SK-N-SH (cell line): ENCODE measurements at places on chromosomes 1 and 21.

- no peak for DNase-seq
Measured at GRCh38 chr1:38735651-38736161, 123.9 kb downstream of the RRAGC start.

DNA sequence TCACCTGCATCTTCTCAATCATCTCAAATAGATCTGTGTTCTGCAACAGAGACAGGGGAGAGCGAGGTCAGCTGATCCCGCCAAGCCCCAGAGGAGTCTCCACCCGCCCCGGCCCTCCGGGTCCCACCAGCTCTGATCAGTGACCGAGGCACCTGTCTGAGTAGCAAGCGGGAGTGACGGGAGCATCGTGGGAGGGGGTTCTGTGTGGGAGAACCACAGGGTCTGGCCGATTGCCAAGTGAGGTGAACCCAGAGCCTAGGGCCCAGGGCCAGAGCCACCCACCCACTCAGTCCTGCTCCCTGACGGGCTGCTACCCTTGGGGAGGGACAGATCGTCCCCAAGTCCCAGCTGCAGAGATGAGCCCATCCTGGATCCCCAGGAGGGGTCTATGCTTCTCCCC, 49.1 kb downstream of the RAP1GAP start:
- DNase-seq, result no peak

DNA sequence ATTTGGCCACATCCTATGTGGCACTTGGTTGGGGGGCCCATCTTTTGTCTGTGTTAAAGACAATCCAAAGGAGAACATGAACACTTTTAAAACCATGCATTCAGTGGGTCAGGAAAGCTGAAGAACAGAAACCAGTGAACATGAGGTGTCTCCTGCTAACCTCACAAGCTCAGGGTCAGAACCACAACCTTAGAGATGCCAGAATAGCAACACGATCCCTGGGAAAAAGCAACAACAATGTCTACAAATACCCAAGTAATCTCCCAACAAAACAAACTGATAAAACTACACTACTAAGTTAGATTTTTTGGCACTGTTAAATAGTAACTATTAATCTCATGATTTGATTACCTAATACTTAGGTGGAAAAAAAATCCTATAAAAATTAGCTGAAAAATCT, 34.1 kb upstream of the GNG4 start:
- DNase-seq, result no peak

GRCh38 chr1:3612123-3612522, 815 bp upstream of the MEGF6 start:
- DNase-seq, result no peak

DNA sequence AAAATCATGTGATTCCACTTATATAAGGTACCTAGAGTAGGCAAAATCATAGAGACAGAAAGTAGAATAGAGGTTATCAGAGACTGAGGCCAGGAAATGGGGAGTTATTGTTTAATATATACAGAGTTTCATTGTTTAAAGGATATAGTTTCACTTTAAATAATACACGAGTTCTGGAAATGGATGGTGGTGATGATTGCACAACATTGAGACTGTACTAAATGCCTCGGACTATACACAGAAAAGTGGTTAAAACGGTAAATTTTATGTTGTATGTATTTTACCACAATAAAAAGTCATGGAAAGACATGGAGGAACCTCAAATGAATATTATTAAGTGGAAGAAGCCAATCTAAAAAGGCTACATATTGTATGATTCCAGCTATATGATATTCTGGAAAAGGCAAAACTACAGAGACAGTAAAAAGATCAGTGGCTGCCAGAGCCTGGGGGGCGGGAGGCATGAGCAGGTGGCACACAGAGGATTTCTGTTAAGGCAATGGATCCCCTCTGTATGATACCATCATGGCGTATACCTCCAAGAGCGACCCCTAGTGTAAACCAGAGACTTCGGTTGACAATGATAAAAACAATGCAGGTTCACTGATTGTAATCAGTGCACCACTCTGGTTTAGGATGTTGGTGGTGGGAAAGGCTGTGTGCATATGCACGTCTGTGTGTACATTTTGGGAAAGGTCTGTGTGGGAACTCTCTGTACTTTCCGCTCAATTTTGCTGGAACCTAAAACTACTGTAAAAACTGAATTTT, 7.5 kb downstream of the C1orf198 start:
- DNase-seq, result peak; percentile 29

GRCh38 chr1:21313203-21313885, 23.1 kb upstream of the ECE1 start:
- peak; percentile 92 for DNase-seq

DNA sequence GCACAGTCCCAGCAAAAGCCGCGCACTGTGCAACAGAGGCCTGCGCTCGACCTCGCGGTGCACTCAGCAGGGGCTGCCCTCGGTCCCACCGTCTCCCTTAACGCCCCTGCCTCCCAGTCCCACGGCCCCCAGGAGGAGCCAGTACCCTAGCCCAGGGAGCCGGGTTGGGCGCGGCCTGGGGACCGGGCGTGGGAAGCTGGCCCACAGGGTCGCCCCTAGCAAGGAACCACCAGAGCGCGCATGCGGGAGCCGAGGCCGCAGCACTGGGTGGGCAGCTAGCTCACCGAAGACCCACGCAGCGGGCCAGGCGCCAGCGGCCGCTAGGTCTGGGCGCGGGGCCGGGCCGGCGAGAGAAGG, 21.6 kb upstream of the ZNF678 start:
- peak; percentile 75 for DNase-seq

DNA sequence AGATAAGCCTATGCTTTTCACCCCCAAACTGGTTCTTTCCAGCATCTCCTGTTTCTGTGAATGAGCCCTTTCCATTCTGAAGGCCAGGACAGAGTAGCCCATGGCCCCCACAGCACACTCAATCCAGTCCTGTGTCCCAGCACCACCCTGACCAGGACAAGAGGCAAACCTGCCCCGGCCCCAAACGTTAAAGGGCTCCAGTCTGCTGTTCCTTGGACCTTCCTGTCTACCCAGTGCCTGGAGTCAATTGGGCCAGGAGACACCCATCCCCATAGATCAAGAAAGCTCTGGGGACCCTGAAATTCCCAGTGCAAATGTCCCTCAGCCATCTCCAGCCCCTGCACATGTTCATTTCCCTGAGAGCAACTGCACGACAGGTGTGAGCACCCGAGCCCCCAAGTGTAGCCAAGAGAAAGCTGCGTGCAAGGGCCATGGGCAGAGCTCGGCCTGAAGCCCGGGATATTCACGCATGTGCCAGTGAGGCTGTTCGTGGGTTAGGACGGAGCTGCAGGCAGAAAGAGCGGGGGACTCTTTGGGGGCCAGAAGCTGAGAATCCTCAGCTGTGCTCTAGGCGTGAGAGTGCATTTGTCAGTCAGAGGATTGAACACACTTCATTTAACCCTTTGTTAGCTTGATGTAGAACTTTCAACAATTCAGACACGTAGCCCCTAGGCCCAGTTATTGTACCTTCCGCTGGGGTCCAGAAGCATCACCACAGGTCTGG, 4.2 kb upstream of the RIPK4 start:
- DNase-seq, result no peak

DNA sequence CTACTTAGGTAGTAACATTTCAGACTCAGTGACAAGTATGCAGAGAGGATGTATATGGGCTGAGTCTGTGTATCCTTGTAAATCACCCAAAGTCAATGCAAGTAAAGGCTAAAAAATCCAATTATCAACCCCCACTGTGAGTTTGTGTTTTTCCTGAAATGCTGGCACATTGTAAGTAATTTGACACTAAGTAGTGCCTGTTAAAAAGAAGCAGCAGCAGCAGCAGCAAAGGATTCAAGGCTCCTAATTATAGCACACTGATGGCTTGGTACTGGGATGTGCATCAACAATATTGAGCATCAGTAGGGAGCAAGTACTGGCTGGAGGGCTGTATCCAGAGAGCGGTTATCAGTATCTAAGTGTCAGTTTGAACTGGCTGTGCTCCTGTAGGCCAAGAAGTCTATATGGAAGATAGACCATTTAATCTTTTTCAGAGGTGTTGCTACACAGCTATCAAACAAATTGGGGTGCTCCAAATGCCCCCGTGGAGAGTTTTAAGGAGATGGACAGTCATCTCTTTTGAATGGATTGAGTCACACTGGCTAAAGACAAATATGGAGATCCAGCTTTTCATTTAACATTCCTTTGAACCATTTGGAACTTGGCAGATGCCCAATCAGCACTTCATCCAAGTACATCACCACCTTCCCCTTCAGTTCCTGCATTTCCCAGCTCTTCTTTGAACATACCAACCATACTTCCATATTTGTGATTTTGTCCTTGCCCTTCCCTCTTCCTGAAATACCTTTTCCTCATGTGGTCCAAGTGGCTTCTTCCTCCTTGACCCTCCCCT, 241.2 kb upstream of the ST6GALNAC5 start:
- DNase-seq, result no peak

GRCh38 chr1:110780600-110781484, 92.1 kb upstream of the CD53 start:
- peak; percentile 69 for DNase-seq

GRCh38 chr1:177862916-177863315, 106.9 kb downstream of the SEC16B start:
- DNase-seq, result no peak

- no peak for DNase-seq
Measured at GRCh38 chr1:158199849-158200248, 19.2 kb downstream of the CD1D start.

GRCh38 chr1:172268237-172268636, 152.2 kb upstream of the C1orf105 start:
- DNase-seq, result no peak

DNA sequence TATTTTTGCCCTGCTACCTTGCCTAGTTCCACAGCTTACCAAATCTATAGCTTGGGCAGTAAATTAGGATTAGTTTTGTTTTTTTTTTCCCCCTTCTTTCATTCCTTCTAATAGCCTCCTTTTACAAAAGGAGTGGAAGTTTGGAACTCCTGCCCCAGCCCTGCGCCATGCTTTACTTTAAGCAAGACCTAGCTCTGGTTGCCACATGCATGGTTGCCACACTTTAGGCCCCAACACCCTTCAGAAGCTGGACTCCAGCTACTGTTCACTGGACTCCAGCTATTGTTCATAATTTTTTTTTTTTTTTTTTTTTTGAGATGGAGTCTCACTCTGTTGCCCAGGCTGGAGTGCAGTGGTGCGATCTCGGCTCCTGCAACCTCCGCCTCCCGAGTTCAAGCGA, 115.8 kb downstream of the NR5A2 start:
- DNase-seq, result no peak

- no peak for DNase-seq
Measured at GRCh38 chr1:61993331-61993961, 201.2 kb upstream of the L1TD1 start.

DNA sequence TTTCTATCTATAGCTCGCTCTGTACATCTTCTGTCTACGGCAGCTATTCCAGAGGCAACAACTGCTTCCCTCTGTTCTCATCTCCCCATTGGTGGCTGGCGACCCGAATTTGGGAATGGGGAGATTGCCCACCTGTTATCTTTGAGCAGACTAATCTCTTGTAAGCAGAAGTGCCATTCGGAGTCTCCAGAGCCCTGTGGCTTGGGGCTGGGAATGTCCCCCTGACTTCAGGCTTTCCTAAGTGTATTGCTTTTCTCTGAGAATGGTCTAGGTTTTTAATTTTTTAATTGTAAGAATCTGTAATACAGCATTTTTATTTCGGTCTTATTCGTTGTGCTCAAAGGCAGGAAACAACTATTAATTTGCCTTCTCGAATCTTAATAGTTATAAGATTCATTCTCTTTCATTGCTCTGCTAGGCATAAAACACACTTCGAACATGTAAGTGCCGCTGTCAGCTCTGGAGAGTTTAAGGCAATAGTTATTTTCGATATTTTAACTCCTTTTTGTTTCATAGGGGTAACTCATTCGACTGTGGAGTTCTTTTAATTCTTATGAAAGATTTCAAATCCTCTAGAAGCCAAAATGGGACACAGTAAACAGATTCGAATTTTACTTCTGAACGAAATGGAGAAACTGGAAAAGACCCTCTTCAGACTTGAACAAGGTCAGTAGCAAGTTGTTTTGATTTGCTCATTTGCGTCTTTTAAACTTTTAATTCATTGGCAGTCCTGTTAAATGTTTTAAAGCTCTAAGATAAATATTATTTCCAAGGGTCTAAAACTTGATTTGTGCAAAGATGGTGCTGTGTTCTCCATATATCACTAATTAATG, 514 bp downstream of the AGL start:
- no peak for DNase-seq

DNA sequence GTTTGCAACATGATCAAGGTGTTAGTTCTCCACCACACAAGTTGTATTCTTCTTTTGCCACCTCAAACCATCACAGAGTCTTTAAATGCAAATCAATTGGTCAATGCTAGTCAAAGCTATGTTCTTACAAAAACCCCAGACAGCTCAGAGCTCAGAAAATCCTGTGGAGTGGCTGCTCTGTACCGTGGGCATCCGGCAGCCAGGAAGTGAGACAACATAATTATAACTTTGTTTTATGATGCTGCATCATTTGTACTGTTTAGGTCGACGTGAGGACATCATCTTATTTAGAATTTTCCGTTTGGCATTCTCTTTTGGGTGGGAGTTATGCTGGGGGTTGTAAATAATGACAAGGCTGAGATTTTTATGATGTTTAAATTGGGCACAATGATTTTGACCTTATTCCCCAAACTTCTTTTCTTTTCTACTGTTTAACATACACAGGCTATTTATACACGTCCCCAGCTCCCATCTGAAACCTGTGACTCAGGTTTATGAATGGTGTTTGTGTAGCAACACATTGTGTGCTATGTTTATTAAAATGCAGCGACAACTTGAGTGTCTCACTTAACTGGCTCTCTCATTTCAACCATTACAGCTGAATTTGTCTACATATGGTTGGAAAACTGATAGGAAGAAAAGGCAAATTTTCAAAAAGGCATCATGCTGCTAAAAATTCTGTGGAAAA, 124.0 kb downstream of the CNIH3 start:
- DNase-seq, result no peak

DNA sequence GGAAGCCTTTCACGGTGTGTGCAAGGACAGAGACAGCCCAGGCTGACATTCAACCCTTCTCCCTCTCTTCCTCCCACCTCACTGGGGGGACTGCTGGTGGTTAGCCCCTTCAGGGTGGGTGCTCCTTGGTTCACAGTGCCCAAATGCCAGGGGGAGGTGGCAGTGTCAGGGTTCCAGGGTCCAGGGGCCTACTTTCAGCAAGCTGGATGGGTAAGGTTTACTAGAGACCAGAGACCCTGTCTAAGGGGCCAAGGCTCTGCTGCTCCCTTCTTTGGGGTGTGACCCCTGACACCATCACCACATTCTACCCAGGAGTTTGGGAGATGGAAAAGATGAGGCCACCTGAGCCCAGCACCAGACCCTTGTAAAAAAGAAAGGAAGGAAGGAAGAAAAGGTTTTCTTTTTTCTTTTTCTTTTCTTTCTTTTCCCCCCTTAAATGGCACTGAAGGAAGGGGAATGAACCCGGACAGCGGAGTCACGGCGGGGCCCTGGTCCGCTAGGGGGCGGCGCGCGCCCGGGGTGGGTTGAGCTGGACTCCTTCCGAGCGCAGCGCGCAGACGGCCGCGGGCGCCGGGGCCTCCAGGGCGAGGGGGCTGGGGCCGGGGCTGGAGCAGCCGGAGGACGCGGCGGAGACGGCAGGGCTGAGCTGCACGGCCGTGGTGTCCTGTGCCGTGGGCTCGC, 18.8 kb downstream of the KNCN start:
- DNase-seq, result peak; percentile 95

GRCh38 chr1:108050911-108051629, 86.1 kb upstream of the VAV3 start:
- DNase-seq, result no peak

GRCh38 chr1:75172556-75172955, 38.4 kb downstream of the LHX8 start:
- no peak for DNase-seq

GRCh38 chr1:34267326-34267725, 90.6 kb downstream of the C1orf94 start:
- no peak for DNase-seq
